PC-9 (cell line): ENCODE measurements at places on chromosomes 16 and 17. TPM values are rescaled to one million over a fixed set of nuclear protein-coding genes. Genes with fewer than 3 reads are reported as not detected.
A peak's percentile ranks its signal among the peaks of the same experiment; 100 is the strongest.

Gene SAMD14
- total RNA-seq: 0.17 and 0.73 TPM in 2 replicates

DNA sequence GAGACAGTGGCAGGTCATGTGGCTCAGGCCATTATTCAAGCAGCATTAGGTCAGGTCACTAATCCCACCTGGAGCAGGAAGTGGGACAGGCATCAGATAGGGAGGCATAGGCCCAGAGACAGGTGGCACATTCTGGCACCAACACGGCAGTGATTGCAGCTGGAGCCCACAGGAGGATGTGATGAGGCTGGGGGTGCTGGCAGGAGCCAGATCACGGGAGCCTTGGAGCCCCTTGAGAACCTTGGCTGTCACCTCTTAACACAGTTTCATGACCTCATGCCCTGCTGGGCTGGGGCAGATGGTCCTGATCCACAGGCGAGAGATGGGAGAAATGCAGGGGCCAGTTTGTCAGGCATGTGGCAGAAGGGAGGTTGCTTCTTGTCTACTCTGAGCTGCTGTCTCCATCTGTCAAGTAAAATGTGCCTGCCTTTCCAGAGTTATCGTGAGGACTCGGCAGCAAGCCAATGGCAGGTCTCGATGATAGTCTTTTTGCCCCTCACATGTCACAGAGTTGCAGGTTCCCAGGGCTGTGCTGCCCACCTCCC lies 109.6 kb downstream of the CLEC16A start:
- DNase-seq: no peak
- no peaks in the 10 kb centered on the region for H3K36me3 ChIP-seq
- H3K27ac ChIP-seq: no peak overlapping the region
- H3K27me3 ChIP-seq: no peaks in the 10 kb centered on the region

DNA sequence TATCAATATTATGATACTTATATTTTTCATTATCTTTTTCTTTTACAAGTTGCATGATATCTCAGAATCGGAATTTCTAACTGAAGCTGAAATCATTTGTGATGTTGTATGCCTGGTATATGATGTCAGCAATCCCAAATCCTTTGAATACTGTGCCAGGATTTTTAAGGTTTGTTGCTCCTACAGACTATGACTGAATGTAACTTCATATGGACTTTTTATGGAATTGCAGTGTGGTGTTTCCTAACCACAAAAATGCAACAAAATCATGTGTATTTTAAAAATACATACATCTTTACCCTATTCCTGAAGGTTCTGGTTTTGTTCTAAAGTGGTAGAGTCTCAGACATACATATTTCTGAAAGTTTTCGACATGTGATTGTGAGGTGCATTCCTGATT lies 58.8 kb upstream of the RHBDL3 start:
- no peak overlapping the region for H3K4me3 ChIP-seq
- peak overlapping the region; percentile 55; the same call in 1 of the 2 replicates for H3K27ac ChIP-seq
- no peak for DNase-seq
- peaks cover 15% of the 10 kb centered on the region; the same call in 1 of the 2 replicates for H3K36me3 ChIP-seq
- peaks cover 10% of the 10 kb centered on the region for H3K4me1 ChIP-seq

- no peaks in the 10 kb centered on the region for H3K36me3 ChIP-seq
- H3K27me3 ChIP-seq: no peaks in the 10 kb centered on the region
- peaks cover 38% of the 10 kb centered on the region for H3K4me1 ChIP-seq
- DNase-seq: peak; percentile 86
Measured at GRCh38 chr16:81558444-81559175, 114.0 kb downstream of the CMIP start.

Gene CARD14
- total RNA-seq: 15.7 and 16.5 TPM in 2 replicates

Gene TBC1D3
- total RNA-seq: not detected in 2 replicates

- no peak for DNase-seq
- no peaks in the 10 kb centered on the region for H3K36me3 ChIP-seq
- no peaks in the 10 kb centered on the region for H3K4me1 ChIP-seq
- peaks cover 25% of the 10 kb centered on the region for H3K27me3 ChIP-seq
- H3K27ac ChIP-seq: no peak overlapping the region
Measured at GRCh38 chr16:17451843-17452242, 18.9 kb downstream of the XYLT1 start.

Gene USP43
- 16.0 and 19.2 TPM in 2 replicates for total RNA-seq

Gene TMEM256
- 55.4 and 91.7 TPM in 2 replicates for total RNA-seq

- peak; percentile 31 for DNase-seq
- H3K4me3 ChIP-seq: no peak overlapping the region
- no peaks in the 10 kb centered on the region for H3K27me3 ChIP-seq
- H3K36me3 ChIP-seq: peaks cover 9% of the 10 kb centered on the region
Measured at GRCh38 chr17:43536236-43536992, 9.7 kb downstream of the ETV4 start.

Gene GRB7
- total RNA-seq: 49.1 and 55.9 TPM in 2 replicates

- DNase-seq: no peak
- no peaks in the 10 kb centered on the region; the same call in 1 of the 2 replicates for H3K27me3 ChIP-seq
- no peak overlapping the region for H3K27ac ChIP-seq
- H3K4me1 ChIP-seq: no peaks in the 10 kb centered on the region
- no peaks in the 10 kb centered on the region for H3K36me3 ChIP-seq
Measured at GRCh38 chr16:52932321-52932720, 120.4 kb downstream of the CHD9NB start.

GRCh38 chr17:15133143-15133542 lies 132.0 kb downstream of the PMP22 start:
- DNase-seq: no peak
- H3K27ac ChIP-seq: no peak overlapping the region
- no peaks in the 10 kb centered on the region for H3K36me3 ChIP-seq
- no peaks in the 10 kb centered on the region for H3K4me1 ChIP-seq
- peaks cover 2% of the 10 kb centered on the region for H3K27me3 ChIP-seq

DNA sequence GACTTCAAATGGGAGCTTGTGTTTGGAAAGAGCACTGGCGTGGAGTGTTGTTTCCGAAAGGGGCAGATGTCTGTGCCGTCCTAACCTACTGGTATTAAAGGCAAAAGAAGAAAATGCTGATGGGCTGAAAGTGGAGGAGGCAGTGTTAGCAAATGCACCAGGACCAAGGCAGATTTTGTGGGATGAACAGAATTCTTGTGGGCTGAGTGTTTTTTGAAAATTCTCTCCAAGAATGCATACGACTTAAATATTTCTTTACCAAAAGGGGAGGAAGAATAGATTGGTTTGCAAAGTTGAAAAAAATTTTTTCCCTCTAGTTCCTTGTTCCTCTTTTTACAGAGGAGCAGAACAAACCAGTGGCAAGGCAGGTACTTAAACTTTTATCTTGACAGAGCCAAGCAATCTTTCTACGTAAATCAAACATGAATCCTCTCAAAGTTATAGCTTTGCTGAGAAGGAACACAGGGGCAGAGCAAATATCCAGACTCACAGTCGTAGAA lies 16.8 kb downstream of the MARCHF10 start:
- DNase-seq: peak; percentile 81
- peak overlapping the region; percentile 94 for H3K27ac ChIP-seq
- no peaks in the 10 kb centered on the region for H3K36me3 ChIP-seq
- H3K4me3 ChIP-seq: peak overlapping the region; percentile 21; the same call in 1 of the 2 replicates
- peaks cover 53% of the 10 kb centered on the region for H3K4me1 ChIP-seq
- H3K27me3 ChIP-seq: no peaks in the 10 kb centered on the region

- no peak for DNase-seq
- no peaks in the 10 kb centered on the region for H3K36me3 ChIP-seq
- no peak overlapping the region for H3K27ac ChIP-seq
- no peak overlapping the region for H3K4me3 ChIP-seq
- H3K27me3 ChIP-seq: peaks cover 75% of the 10 kb centered on the region
- no peaks in the 10 kb centered on the region for H3K4me1 ChIP-seq
Measured at GRCh38 chr16:79286646-79287423, 313.7 kb downstream of the MAF start.

Gene ATP2A1
- 8.3 and 10.7 TPM in 2 replicates for total RNA-seq

Gene HNF1B
- not detected in 2 replicates for total RNA-seq

- H3K4me1 ChIP-seq: no peaks in the 10 kb centered on the region
- no peak overlapping the region for H3K4me3 ChIP-seq
- no peak for DNase-seq
Measured at GRCh38 chr17:17560975-17561374, 30.5 kb downstream of the PEMT start.

DNA sequence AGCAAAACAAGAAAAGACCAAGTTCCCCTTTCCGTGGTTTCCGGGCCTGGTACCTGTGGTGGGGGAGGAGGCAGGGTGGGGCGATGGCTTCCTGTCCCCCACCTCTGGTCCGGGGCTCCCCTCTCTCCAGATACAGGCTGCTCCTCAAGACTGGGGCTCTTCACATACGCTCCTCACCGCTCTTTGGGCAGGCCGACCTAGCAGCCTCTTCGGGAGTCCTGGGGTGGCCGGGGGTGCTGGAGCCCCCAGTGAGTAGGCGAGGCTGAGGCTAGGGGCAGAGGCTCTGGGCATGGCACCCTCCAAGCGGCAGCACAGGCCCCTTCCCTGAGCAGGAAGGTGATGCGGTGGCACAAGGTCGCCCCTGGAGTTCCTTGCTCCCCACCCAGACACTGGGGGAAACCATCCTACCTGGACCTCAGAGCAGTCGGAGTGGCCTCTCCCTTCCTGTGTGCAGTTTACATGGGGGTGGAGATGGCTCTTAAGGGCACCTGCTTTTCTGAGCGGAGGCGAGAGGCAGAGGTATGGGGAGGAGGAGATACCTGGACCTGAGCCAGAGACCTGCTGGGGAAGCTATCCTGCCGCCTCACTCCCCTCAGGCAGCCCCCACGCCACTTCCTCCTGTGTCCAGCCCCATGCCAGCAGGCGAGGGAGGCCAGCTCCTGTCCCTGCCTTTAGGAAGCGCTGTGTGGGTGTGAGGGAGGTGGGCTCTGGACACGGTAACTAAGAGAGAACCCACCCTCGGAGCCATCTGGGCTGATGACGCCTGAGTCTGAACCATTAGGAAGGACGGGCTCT lies 891 bp downstream of the CORO1A start:
- peaks cover 8% of the 10 kb centered on the region for H3K4me1 ChIP-seq
- no peaks in the 10 kb centered on the region for H3K27me3 ChIP-seq
- no peak for DNase-seq
- no peak overlapping the region for H3K4me3 ChIP-seq
- no peak overlapping the region for H3K27ac ChIP-seq

DNA sequence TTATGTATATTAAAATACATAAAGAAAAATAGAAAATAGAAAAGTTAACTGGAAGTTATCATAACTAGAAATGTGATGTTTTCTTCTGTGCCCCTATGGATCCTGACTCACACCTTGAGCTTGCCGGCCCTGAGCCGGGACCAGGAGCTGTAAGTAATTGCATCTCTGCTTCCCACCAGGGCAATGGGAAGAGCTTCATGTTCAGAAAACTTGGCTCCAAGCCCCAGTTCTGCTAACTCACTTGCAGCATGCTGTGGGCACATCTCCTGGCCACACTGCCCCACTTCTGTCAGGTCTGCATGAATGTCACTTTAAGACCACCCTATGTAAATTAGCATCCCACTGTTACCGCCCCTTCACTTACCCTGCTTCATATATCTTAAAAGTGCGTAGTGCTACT lies 37.2 kb downstream of the GNAO1 start:
- no peaks in the 10 kb centered on the region for H3K36me3 ChIP-seq
- DNase-seq: no peak
- no peak overlapping the region for H3K4me3 ChIP-seq
- peaks cover 3% of the 10 kb centered on the region; the same call in 1 of the 2 replicates for H3K4me1 ChIP-seq
- H3K27me3 ChIP-seq: no peaks in the 10 kb centered on the region
- H3K27ac ChIP-seq: no peak overlapping the region

Gene HOXB4
- 2.0 and 2.1 TPM in 2 replicates for total RNA-seq

- H3K27ac ChIP-seq: peak overlapping the region; percentile 18; the same call in 1 of the 2 replicates
- H3K4me1 ChIP-seq: peaks cover 22% of the 10 kb centered on the region
- H3K4me3 ChIP-seq: peak overlapping the region; percentile 75
- DNase-seq: peak; percentile 13
- peaks cover 9% of the 10 kb centered on the region; the same call in 1 of the 2 replicates for H3K36me3 ChIP-seq
Measured at GRCh38 chr16:30369091-30369937, 980 bp downstream of the TBC1D10B start.

Gene FSCN2
- 4.3 and 11.5 TPM in 2 replicates for total RNA-seq

DNA sequence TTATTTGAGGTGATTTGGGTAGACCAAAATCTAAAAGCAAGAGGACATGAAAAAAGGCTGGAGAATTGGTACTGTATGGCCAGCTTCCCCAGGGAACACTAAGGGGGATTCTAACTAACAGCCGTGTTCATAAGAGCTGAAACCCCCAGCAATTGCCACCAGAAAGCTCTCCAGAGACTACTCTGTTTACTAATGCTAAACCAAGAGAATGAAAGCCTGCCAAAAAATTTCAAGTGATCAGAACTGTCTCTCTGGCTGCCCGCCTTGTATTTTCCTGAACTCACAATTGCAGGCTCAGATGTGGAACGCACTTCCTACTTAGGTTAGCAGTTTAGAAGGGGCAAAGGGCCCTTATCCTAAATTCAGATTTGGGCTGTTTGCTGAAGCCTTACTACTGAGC lies 24.1 kb downstream of the MYH10 start:
- no peak for DNase-seq
- no peaks in the 10 kb centered on the region for H3K36me3 ChIP-seq
- no peak overlapping the region for H3K27ac ChIP-seq
- peaks cover 40% of the 10 kb centered on the region for H3K27me3 ChIP-seq
- no peaks in the 10 kb centered on the region for H3K4me1 ChIP-seq

GRCh38 chr17:58200024-58200633 lies 7.6 kb downstream of the EPX start:
- peaks cover 57% of the 10 kb centered on the region for H3K27me3 ChIP-seq
- H3K4me1 ChIP-seq: no peaks in the 10 kb centered on the region
- H3K27ac ChIP-seq: no peak overlapping the region

DNA sequence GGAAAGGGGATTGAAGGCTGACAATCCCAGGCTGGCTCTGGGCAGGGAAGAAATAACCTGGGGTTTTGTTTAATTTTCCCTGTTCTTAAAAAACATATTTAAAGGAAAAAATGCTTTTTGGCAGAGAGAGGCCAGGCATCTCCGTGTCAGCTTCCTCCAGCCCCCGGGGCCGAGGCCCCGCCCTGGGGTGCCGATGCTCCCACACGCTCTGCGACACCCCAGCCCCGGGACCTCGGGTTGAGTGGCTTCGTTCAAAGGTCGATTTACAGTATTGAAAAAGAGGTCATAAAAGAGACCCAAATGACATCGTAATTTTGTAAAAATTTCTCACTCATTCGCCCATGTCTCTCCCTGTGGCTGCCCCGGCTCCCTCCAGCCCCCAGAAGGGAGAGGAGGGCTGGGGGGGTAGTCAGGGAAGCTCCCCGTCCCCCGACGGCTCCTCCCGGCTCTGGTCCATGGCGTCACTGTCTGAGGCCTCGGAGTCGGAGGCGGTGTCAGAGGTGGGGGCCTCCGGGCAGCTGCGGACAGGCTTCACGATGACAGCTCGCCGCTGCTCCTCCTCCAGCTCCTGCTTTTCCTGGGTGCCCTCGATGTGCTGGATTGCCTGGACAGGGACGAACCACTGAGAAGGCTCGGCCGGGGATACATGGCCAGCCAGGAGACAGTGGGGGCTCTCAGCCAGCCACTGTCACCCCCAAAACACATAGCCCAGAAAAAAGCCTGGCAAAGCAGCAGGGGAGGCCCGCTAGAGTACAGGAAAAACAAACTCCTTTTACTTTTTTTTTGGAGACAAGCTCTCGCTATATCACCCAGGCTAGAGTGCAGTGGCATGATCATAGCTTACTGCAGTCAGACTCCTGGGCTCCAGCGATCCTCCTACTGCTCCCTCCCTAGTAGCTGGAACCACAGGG lies 14.9 kb downstream of the TFAP4 start:
- H3K4me3 ChIP-seq: no peak overlapping the region
- H3K27me3 ChIP-seq: no peaks in the 10 kb centered on the region
- no peak for DNase-seq
- no peaks in the 10 kb centered on the region for H3K4me1 ChIP-seq
- no peak overlapping the region for H3K27ac ChIP-seq
- 0 out of 2 replicates have a peak, but pooled peaks cover 10% of the 10 kb centered on the region for H3K36me3 ChIP-seq
